ENCODE measurements at places on chromosomes 11 and 22.

- DNase-seq = no peak
These were observed 73.8 kb upstream of the GAL start for GRCh38 chr11:68610452-68611116.

DNA sequence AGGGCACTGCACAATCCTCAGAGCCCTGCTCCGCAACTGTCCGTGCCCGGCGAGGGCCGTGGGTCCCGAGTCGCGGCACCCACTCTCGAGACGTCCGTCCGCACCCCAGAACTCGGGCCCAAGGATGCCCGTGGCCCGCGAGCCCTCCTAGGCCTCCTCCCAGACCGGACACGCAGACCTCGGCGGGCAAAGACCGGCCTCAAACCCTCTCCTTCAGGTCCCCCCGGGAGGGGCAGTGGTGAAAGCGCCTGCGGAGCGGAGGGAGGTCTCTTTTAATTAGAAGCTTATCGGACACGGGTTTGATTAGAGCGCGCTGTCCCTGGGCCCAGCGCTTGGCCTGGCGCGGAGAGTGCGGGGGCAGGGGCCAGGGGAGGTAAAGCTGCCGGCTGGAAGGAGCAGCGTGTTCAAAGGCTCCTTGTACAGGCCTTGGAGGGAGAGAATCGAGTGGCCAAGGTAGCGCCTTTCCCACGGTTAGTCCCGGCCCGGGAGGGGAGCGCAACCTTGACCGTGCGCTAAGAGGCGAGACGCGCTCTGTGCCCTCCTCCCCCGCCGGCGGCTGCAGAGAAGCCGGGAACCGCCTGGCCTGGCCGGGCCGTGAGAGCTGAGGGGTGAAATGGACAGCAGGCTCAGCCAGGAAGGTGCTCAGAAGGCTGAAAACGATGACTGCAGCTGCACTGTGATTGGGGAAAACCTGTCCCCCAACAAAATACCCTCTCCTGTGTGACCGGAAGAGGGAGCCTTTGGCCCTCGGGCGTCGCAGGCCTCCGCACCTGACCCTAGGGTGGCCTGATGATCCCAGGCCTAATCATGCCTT, 4.6 kb downstream of the WT1 start:
- DNase-seq = no peak

DNA sequence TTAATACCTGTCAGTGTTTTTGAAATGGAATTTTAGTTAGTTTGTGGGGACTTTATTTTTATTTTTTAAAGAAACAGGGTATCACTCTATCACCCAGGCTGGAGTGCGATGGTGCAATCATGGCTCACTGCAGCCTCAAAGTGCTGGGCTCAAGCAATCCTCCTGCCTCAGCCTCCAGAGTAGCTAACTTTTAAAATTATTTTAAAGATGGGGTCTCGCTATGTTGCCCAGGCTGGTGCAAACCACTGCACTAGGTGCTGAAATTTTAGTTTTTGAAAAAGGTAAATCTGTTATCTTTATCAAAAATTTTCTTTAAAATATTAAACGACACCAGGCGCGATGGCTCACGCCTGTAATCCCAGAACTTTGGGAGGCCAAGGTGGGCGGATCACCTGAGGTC, 42.6 kb downstream of the AMBRA1 start:
- no peak for DNase-seq

GRCh38 chr11:103668859-103669258, 367.6 kb upstream of the DDI1 start:
- no peak for DNase-seq

DNA sequence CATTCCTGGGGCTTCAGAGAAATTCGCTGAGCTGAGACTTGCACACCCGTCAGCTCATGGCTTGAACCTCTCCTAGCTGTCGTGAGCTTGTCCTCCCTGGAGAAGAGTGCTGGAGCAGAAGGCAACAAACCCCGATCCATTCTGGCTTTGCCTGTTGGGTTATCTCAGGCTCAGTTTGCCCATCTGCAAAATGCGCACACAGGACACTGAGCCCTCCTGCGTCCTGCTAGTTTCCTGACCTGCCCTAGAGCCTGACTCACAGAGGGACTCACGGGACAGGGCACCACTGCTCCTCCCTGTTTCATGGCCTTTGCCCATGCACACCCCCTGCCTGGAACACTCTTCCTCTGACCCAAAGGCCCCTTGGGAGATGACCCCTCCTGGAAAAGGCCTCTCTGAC, 365.0 kb downstream of the MN1 start:
- DNase-seq = no peak

GRCh38 chr11:102874852-102875251, at the start of gene MMP12:
MMP12 (minus strand) TSS chr11:102874982; CDS start chr11:102874937, 45 bp downstream.
- DNase-seq = no peak

- no peak for DNase-seq
These were observed 14.5 kb upstream of the OR10V1 start for GRCh38 chr11:59728154-59728553.
